ENCODE measurements at places on chromosomes 3 and 15.

DNA sequence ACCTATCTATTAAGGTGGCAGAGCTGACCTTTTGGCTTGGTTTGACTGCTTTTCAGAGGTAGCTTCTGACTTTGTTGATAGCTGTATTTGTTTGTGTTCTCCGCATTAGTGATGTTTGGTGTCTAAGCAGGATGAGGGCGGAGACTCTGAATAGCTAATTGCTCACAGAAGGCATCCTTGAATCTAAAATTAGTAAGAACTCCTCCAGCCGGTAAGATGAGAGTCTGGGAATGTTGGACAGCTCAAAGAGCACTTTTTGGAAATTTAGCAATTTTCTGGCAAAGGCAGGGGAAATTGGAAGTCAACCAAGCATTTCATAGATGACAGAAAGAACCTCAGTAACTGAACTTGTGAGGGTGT is 174.1 kb downstream of the KLHL25 start:
- no peak for DNase-seq

GRCh38 chr3:73536952-73537351 is 87.8 kb downstream of the PDZRN3 start:
- no peak for DNase-seq

DNA sequence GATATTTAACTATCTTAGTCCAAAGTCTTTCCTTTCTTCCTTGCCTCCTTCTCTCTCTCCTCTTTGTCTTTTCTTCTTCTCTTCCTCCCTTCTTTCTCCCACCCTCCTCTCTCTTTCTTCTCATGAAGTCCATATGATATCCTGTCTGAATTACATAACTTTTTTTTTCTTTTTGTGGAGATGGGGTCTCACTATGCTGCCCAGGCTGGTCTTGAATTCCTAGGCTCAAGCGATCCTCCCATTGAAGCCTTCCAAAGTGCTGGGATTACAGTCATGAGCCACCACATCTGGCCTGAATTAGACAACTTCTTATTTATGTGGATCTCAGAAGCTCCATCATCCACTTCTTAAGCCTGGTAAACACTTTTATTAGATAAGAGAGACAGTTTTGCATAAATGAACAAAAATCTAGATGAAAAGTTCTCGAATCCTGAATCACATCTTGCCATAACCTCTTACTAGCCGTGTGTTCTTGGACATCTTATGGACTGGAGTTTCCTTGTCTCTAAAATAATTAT is 206.5 kb downstream of the LPP start:
- no peak for DNase-seq

DNA sequence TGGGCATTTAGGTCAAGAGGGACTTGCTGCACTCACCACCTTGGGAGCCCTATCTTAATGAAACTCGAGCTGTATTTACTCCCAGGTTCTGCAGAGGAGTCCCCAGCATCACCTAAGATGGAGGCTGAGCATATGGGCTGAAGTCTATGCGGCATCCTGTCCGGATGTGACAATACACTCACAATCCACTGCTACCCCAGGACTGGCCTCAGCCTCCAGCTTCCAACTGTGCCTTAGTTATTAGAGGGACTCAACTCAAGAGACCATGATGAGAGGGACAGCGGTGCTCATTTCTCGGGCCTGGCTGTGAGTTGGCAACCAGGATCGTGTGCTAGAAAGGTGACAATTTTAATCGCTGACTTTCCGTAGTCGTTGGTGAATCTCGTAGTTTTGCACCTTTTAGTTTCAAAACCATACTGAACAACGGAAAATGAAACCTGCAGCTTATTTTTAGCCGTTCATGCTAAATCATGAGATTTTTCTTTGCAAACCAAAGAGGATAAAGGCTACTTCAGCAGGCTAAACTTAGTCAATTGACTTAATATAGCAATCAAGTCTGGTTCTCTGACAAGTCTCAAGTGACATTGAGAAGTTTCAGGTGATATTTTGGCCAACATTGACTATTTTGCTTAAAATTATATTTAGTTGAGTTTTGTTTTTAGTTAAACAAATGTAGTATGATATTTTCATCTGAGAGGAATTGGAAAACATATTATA is 11.1 kb downstream of the ZBTB38 start:
- no peak for DNase-seq

DNA sequence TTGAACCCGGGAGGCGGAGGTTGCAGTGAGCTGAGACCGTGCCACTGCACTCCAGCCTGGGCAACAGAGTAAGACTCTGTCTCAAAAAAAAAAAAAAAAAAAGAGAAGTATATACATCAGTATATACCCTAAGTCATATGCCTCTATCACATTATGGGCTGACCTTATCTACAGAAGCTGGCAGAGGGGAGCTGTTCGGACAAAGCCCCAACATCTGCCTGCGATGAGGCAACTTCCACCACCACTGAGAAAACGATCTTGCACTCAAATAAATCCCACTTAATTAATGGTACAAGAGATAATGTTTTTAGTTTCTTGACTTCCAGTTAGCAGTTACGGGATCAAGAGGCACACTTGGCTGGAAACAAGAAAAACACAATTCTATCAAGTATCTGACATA is 2.2 kb downstream of the GLT8D1 start:
- DNase-seq: no peak

Data from HAP-1 (cell line).